ENCODE measurements at places on chromosomes 6 and 20.
A peak's percentile ranks its signal among the peaks of the same experiment; 100 is the strongest.

GRCh38 chr6:5115168-5115567 lies 30.0 kb downstream of the PPP1R3G start:
- no peak for DNase-seq

- DNase-seq = no peak
Observed at GRCh38 chr6:52550870-52551269, 26.0 kb downstream of the TRAM2 start.

DNA sequence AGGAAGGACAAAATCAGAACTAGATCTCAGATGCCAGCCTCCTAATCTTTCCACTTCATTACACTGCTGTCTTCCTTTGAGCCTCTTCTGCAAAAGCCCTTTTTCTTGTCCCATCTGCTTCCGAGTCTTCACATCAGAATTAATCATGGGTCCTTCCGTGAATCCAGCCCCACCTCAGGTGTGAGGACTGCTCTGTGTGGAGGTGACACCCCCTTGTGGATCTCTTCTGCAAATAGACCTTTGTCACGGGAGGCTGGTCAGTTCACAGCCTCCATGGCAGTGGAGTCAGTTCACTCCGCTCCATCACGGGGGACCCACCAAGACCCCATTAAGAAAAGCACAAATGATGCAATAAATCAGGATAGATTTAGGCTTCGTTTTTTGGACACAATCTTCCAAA lies 171.1 kb downstream of the ADAT2 start:
- DNase-seq = peak; percentile 15

GRCh38 chr6:37321101-37321500 lies 32.7 kb upstream of the RNF8 start:
- no peak for DNase-seq

DNA sequence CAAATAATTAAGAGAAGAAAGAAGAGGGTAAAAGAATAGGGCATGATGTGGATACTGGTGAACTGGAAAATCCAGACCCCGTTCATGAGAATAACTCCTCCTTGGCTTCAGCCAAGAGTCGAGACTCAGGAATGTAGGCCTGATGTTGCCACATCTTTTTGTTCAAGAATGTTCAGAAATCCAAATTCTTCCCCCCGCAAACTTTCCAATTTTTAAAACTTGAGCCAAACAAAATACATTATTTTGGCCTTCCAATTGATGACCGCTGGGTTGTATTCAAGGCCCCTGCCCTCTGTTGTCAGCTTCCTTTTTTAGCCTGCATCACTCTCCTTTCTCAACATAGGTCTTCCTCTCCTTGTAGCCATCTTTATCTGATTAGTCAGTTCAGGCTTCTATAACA lies 106.1 kb downstream of the TNFAIP3 start:
- no peak for DNase-seq

DNA sequence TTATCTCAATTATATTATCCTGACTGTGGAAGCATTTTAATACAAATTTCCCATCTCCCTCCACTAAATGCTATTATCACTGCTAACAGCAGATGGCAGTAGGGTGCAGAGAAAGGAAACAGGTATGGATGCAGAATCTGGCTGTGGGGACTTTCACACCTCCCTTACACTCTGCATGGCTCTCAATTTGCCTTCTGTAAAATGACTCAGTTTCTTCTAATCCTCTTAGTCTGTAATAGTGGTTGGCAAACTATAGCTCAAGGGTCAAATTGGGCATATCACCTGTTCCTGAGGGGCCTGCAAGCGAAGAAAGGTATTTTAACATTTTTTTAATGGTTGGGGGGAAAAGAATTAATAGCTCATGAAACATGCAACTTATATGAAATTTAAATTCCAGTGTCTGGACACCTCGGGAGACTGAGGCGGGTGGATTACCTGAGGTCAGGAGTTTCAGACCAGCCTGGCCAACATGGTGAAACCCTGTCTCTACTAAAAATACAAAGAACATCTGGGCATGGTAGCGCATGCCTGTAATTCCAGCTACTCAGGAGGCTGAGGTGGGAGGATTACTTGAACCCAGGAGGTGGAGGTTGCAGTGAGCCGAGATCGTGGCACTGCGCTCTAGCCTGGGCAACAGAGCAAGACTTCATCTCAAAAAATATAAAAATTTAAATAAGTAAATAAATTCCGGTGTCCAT lies 83.5 kb downstream of the ZMYND8 start:
- peak; percentile 42 for DNase-seq

DNA sequence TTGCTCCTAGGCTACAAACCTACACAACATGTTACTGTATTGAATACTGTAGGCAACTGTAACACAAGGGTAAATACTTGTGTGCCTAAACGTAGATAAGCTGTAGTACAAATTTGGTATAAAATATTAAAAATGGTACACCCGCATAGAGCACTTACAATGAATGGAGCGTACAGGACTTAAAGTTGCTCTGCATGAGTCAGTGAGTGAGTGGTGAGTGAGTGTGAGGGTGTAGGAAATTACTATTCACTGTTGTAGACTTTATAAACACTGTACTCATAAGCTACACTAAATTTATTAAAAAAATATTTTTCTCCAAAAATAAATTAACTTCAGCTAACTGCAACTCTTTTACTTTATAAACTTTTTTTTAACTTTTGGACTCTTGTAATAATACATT lies 391.6 kb downstream of the ADGRB3 start:
- DNase-seq = no peak

DNA sequence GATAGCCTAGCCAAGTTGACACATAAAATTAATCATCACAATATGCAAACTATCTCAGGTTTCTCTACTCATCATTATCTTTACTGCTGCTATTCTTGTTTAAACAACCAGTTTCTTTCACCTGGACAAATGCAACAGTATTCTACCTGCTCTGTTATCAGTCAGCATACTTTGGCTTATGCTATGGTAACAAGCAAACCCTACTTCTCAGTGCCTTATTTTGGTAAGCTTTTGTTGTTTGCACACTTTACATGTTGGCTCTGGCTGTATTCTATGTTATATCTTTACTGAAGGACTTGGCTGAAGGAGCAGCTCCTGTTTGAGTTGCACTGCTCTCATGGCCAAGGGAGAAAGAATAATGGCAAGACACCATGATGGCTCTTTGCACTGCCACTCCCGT lies 463.1 kb downstream of the EPM2A start:
- DNase-seq = no peak

DNA sequence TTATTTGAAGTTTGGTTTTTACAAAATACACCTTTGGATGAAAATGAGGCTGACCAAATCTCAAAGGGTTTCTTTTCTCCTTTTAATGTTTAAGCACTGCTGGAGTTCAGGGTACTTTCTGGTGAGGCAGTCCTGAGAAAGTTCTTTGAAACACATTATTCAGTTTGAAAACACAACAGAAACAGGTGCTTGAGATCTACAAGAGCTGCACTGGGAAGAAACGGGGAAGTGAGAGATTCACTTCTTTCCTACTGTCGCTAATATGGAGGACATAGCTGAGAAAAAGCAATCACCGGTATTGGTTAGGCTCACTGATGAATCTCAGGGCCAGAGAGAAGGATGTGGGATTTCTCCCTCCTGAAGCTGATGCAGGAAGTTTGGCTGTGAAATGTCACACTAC lies 22.9 kb upstream of the TMEM170B start:
- no peak for DNase-seq

DNA sequence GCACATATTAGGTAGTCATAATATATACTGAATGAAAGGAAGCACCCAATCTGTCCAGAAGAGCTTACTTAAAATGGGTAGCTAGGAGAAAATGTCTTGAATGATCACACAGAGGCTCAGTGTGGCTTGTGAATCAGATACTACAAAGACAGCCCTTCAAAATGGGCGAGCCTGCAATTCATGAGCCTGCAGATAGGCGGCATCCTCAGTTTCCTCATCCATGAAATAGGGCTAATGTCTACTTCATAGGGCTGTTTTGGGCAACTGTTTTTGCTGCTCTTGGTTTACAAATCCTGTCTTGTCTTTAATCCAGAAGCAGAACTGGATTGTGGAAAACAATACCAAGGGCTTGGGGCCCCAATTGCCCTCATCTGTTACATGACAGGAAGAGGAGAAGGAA lies 129.3 kb upstream of the KCNK16 start:
- DNase-seq = no peak

DNA sequence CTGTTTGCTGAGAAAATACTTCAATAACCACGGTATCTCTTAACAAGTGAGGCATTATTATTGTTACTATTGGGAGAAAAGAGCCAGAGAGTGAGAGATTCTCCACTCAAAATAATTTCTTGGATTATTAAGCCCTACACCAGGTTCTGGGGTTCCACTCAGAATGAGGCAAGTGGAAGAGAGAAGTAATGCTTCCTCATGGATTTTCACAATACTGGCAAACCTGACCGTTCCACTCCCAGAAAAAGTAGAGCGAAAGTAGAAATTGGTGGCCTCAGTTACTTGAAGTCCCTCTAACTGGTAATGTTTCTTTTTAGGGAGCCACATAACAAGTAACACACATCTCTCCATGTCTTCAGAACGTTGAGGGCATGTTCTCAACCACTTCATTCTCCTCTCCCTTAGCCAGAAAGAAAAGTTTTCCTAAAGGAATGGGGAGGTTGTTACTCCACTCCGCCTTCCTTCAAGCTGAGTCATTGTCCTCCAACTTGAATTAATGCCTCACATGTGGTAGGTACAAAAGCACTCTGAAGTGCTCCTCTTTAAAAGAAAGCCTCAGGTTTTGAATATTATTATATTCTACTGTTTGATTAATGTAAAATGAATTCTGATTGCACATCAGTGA lies 1.9 kb downstream of the BAG2 start:
- DNase-seq = no peak

- no peak for DNase-seq
Observed at GRCh38 chr6:23413327-23414050, 712.5 kb upstream of the NRSN1 start.

DNA sequence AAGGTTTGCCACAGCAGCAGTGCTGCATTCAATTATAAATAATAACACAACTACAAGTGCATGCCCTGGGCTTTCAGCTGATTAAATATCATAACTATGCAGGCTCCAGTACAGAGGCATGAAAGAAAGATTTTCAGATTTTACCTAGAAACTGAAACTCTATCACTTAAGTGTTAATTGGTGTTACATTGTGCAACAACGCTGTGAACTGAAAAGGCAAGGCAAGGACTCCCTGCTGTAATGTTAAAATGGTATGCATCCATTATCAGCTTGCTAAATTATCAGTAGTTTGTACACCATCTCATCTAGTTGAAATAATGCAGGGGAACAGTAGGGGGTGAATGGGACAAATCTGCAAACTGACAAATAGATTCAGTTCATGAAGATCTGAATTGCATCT lies 976.7 kb upstream of the MANEA start:
- DNase-seq = no peak

- DNase-seq = no peak
Observed at GRCh38 chr6:19753826-19754225, 83.3 kb upstream of the ID4 start.

DNA sequence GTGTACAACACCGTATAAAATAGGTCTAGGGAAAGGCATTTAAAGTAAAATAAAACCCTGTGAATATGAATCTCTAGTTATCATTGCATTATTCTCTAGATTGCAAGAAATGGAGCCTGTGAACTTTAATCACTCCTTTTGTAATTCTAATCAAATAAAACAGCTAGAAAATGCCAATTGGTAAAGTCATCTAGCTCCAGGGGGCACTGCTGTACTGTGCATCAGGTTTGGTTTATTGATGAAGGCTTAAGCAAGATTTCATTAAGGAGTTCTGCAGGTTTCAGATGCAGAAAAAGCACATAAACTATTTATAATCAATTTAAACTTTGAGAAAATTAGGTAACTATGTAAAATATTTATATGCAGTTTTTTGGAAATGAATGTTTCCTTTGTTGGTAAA lies 645.0 kb downstream of the PHF3 start:
- peak; percentile 13 for DNase-seq

Data from AML-193 (cell line).